ENCODE measurements at places on chromosomes 3 and 15.

- DNase-seq = no peak
These were observed 118.8 kb downstream of the SRGAP3 start for GRCh38 chr3:9130345-9131305.

- DNase-seq = no peak
These were observed 35.8 kb downstream of the PEAK1 start for GRCh38 chr15:77384086-77384485.

DNA sequence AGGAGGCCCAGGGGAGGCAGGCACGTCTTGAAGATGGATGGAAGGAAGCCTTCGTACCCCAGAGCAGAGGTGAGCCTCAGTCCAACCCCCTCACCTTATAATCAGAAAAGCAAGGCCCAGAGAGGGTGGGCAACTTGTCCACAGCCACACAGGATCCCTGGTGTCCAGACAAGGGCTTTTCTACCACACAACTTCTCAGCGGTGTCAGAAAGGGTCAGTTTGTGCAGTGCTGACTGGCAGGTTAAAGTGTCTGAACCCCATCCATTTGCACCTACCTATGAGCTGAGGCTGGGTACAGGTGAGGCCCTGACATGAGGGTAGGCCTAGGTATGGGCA lies 8.6 kb downstream of the IGDCC3 start:
- no peak for DNase-seq

DNA sequence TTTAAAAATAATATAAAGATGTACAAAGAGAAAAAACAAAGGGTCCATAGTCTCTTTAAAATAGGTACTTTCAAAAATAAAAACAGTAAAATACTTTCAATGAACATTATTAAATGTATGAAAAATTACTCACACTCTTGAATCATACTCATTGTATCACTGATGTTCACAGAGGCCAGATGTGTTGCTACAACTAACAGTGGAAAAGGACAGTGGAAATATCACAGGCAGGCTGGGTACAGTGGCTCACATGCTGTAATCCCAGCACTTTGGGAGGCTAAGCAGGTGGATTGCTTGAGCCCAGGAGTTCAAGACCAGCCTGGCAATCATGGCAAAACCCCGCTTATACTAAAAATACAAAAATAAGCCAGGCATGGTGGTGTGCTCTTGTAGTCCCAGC lies 26.8 kb downstream of the NPHP3 start:
- DNase-seq = no peak

DNA sequence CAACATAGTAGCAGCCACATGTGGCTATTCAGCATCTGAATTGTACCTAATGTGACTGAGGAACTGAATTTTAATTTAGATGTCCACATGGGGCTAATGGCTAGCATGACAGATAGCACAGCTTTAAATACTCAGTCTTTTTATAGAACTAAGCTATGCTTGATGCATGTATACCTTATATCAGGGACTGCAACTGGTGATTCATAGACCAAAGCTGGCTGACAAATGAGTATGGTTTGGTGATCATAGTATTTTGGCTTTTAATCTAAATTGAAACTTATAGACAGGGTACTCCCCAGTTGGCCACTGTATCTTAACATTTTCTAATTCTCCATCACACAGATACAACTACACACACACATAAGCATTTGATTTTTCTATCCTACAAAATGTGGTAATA lies 83.6 kb downstream of the IGSF11 start:
- DNase-seq = no peak
